ENCODE measurements at places on chromosomes 1 and 21.

GRCh38 chr1:4571263-4571662, 83.1 kb upstream of the AJAP1 start:
- DNase-seq: no peak

- DNase-seq: no peak
These were observed 8.7 kb upstream of the PIK3C2B start for GRCh38 chr1:204503122-204503912.

- no peak for DNase-seq
These were observed 102.2 kb downstream of the NTMT2 start for GRCh38 chr1:170247751-170248521.

GRCh38 chr1:234721476-234722269, 111.7 kb upstream of the IRF2BP2 start:
- DNase-seq: no peak

All from esophagus squamous epithelium (tissue), 5 donors.